ENCODE measurements at places on chromosomes 7 and 10.

- DNase-seq: no peak
These were observed 52.0 kb upstream of the NKX6-2 start for GRCh38 chr10:132837905-132838304.

GRCh38 chr10:58642283-58642682 lies 129.6 kb downstream of the BICC1 start:
- no peak for DNase-seq

DNA sequence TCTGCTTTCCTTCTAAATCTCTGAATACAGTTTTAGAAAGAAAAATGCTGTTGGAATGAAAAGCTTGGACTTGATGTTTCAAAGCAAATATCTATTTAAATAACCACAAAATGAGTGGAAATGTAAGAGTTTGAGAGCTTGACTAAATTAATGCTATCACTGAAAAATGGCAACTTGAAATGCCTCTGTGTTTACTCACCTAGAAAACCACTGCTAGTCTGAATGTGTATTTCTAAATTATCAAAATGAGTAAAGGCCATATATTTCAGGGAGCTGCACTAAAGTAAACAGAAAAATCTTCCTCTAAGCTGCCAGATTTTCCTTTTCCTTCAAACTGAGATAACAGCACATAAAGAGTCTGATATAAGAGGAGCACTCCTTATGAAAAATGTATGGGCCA lies 87.9 kb downstream of the DPY19L1 start:
- no peak for DNase-seq

DNA sequence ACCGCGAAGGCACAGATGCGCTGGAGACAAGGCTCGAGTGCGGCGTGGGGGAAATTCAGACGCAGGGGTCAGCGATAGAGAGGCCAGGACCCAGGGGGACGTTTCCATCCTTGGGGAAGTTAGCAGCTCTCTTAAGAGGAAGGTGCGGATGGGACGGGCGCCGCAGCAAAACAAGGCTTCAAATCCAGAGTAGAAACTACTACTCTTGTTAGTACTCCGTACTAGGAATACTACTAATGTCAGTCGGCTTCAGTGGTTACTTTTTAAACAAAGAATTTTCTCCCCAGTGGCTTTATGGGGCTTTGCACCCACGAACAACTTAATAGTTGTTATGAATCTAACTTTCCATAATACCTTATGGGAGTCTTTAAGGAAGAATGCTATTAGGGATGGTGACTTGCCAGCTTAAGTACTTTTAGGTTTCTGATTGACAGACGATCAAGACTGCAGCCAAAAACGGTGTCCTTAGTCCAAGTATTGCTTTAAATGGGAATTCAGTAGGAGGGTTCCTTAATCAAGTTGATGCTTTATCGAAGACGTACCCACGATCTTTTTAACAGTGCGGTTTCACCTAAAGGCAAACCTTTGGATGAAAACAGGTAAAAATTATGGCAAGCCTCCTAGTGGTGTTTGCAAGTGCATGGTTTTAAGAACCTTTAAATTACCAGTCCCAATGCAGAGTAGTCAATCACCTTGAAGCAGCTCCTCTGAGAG lies 812 bp upstream of the IDE start:
- no peak for DNase-seq

DNA sequence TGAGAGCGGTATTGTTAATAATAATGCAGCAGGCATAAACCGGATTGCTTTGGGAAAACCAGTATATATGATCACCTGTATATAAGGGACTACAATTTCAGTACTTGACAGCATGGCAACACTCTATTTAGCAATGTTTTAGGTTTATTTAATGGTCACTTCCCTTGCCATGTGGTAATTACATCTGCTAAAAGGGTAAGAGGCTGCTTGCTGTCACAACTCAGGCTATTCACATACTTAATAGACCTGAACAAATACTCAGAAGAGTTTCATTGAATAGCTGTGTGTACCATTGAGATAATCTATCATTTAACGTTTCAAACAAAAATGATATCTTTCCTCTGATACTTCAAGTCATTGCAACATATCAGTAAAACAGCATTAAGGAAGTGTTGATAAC lies 90.1 kb downstream of the PCDH15 start:
- no peak for DNase-seq

DNA sequence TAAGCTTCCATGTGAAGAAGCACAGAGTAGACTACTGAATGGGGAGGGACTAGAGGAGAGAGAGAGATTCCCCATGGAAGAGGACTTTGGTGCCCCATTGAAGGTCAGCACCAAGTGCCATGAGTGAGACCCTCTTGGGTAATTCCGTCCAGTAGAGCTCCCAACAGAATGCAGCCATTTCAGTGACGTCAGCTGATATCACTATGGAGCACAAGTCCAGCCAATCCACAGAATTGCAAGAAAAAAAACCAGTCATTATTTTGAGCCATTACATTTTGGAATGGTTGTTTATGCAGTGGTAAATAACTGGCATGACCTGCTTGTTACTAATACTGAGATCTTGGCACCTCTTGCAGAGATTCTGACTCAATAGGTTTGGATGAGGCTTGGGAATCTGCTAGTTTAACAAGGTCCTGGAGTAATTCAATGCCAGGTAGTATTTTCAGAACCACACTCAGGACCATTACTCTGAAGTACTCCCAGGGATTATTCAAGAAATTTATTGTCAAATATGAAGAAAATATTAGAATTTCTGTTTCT lies 52.6 kb upstream of the SP8 start:
- no peak for DNase-seq
